ENCODE measurements at places on chromosomes 1 and 21.

GRCh38 chr1:2419416-2419815 is 7.1 kb upstream of the PEX10 start:
- DNase-seq: no peak

GRCh38 chr1:37094302-37094701 is 60.0 kb upstream of the GRIK3 start:
- no peak for DNase-seq

DNA sequence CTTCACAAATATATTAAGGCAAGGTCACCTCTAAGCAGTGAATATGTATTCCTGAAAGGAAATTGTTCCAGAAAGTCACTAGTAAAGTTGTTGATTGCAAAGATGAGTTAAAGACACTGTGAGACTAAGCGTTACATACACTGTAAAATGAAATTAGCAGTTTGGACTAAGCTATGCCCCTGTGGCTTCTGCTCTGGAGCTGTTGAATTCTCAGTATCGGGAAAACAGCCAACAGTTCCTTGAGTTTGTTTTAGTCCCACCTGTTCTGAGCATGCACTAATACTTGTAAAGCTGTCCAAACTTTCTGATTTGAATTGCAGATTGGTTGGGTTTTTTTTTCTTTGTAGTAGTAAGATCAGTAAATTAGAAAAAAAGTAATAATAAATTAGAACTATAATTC is 21.0 kb downstream of the ANGPTL1 start:
- no peak for DNase-seq

DNA sequence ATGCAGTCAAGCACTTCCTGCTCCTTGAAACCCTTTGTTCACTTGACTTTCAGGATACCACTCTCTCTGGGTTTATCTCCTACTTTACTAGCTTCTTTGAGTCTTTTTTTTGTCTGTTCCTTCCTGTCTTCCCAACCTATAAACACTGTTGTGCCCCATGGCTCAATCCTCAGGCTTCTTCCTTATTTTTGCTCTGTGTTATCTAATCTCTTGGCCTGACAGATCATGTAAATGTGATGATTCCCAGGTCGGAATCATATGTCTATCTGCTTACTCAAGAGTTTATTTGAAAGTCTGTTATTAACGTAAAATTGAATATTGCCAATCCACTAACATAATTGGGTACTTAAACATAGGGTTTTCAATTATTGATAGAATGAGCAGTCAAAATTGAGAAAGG is 171.7 kb upstream of the ST6GALNAC5 start:
- DNase-seq: no peak

- no peak for DNase-seq
Observed at GRCh38 chr21:35083246-35083645, 34.1 kb upstream of the RUNX1 start.

GRCh38 chr1:227043755-227044154 is 103.7 kb downstream of the COQ8A start:
- DNase-seq: no peak

DNA sequence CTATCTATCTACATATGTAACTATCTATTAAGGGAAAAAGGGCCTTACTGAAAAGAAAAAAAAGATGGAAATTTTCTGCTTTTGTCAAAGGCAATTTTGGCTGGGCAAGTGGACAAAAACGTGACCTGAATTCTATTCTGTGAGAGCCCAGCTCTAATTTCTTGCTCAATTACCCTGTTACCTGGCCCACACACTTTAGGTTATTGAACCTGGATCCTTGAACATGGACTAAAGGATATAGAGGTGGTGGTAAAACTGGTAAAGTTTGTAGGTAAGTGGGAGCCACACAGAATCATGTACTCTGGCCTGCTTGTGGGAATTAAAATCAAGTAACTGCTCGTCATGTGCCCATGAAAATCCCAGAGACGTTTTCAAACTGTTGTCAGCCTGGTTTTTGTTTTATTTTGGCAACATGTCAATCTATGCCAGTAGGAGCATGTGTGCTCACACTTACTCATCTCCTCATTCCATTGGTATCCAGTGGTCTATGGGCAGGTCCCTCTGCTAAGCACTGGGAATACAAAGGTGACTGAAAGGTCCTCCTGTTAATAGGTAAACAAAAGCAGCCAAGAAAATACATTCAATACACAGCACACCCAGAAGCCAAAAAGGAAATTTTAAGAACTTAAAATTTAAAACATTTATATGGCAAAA is 113.7 kb upstream of the WARS2 start:
- no peak for DNase-seq

GRCh38 chr1:200179126-200179780 is 151.7 kb downstream of the NR5A2 start:
- no peak for DNase-seq

DNA sequence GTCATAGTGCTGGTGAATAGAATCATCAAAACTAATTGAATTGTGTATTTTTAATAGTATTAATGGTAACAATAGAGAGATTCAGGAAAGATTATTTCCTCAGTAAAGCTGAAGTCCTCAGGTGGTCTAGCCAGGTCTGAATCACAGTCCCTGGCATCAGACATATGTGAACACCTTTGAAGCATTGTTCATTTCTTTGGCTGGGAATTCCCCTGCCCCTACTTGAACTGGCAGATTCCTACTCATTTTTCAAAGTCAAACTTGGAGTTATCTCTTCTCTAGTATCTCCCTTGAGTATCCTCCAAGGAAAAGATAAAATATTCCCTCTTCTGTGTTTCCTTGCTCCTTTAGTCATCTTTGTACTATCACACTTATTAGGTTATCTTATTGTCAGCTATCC is 759.8 kb downstream of the ADGRL2 start:
- no peak for DNase-seq

DNA sequence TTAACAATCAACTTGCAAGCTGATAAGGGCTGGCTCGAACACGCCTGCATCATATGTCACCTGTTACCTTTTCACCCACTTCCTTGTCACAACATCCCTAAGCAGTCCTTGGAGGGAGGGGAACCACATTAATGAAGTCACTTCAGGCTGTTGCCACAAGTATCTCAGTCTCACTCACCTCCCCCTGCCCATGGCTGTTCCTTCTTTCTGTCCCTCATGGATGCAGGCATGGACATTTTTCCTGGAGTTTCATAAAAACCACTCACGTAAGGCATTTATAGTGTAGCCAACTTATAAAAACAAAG is 76.8 kb upstream of the ANGPTL1 start:
- DNase-seq: no peak

DNA sequence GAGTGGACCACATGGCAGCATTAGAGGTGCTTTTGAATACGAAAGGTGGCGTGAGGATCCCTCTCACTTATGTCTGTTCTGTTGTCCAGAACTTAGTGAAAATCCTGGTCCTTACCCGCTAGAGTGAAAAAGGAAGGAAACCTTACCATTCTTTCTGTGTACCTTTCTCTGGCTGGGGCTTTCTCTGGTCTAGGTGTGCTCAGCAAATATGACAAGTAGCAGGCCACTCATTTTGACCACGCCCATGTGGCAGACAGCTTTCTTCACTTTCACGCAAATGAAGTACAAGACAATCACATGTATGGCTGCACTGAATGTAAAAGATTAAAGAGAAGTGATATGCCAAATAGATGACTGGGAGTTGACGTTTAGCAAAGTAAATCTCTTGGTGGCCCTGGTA is 131.9 kb downstream of the FGGY start:
- DNase-seq: no peak

- no peak for DNase-seq
Observed at GRCh38 chr21:21712748-21713520, 714.7 kb downstream of the NCAM2 start.

DNA sequence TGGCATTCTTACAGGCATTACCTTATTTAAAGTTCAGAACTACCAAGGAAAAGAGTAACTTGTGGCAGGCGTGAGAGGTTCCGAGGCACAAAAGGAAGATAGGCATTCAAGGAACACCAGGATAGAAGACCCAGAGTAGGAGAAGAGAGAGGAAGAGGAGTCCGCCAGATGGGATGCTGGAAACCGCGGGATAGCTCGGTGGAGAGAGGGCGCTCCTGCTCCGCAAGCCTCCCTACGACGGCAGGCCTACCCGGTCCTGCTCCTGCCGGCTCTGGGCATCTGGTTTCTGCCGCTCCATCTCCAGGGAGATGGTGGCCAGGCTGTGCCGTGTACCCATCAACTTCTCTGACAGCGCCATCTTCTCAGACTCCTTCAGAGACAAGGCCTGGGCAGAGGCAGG is 5.4 kb upstream of the NBPF1 start:
- DNase-seq: no peak

- no peak for DNase-seq
Observed at GRCh38 chr21:45419162-45419561, 14.2 kb downstream of the COL18A1 start.

DNA sequence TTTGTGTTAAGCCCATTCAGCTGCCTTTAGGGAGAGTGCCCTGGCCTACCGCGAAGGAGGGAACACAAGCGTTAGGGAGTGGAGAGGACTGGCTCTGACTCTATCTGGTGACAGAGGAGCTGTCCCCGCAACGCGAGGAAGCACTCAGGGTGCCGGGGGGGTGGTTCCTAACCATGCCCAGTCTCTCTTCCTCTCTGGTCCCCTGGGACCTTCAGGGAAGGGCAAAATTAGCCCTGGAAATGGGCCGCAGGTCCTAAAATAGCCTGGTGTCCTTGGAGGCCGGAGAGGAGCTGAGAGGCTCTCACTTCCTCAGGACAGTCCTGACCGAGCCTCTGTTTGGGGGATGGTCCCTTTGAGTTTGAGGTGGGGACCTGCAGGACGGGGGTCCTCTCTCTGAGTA is 5.8 kb downstream of the SLC45A1 start:
- no peak for DNase-seq

GRCh38 chr1:42118125-42118524 is 35.1 kb upstream of the GUCA2B start:
- DNase-seq: no peak

DNA sequence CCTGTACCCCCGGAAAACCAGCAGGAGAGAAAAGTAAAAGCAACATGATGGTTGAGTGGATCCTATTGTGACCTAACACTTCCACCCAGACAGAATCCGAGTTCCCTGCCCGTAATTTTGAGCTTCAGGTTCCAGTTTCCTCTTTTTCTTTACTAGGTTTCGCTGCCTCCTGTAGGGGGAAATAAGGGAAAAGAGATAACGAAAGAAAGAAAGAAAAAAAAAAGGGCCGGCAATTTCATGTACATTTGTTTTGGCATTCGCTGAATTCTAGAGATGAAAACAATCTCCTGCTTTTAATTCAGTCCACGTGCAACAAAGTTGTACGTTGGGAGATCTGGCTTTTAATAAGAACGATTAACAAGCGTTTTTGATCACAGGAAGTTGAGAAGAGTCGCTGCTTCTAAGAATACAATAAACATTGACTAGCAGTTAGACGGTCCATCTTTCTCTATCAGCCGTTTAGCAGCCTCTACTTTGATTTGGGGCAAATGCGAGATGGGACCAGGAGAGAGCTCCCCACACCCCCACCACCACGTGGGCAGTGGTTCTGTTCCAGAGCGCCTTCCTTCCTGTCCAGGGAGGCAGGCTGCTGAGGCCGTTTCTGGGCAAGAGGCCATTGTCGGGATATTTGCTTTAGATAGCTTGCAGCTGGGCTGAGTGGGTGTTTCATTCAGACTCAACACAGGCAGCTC is 155.9 kb upstream of the RUNX1 start:
- DNase-seq: no peak

DNA sequence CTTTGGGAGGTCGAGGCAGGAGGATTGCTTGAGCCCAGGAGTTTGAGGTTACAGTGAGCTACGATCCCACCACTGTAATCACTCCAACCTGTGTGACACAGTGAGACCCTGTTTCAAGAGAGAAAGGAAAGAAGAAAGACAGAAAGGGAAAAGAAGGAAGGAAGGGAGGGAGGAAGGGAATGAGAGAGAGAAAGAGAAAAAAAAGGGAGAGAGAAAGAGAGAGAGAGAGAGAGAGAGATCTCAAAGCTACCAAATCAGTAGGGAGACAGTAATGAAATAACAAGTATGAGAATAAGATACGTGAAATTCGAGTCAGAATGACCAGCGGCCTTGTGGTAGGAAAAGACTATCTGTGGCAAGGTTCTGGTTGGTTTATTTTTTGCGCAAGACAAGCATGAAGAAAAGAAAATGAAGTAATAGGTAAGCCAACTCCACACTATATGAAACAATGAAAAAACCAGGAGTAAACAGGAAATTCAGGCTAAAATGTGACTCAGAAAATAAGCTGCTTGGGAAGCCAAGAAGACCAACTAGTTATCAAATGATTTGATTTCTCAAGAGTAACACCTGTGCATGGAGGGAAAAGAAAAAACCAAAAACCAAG is 8.9 kb downstream of the MTF1 start:
- DNase-seq: no peak

DNA sequence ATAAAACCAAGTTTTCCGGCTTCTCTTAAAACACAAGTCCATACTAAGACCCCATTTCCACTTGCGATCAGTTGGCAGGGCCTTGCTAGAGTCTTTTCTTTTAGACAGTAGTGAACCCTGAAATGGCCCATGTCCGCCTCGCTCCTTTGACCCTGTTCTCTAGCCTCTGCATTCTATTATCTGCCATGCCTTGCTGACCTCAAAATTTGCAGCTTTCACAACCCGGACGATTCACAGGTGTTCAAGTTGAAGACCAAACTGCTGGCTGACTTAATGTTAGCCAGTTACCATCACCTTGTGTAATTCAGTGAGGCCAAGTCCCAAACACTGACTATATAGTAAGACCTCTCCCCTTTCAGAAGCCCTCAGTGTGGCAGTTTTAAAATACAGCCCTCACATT is 174.2 kb downstream of the PCP4 start:
- no peak for DNase-seq

DNA sequence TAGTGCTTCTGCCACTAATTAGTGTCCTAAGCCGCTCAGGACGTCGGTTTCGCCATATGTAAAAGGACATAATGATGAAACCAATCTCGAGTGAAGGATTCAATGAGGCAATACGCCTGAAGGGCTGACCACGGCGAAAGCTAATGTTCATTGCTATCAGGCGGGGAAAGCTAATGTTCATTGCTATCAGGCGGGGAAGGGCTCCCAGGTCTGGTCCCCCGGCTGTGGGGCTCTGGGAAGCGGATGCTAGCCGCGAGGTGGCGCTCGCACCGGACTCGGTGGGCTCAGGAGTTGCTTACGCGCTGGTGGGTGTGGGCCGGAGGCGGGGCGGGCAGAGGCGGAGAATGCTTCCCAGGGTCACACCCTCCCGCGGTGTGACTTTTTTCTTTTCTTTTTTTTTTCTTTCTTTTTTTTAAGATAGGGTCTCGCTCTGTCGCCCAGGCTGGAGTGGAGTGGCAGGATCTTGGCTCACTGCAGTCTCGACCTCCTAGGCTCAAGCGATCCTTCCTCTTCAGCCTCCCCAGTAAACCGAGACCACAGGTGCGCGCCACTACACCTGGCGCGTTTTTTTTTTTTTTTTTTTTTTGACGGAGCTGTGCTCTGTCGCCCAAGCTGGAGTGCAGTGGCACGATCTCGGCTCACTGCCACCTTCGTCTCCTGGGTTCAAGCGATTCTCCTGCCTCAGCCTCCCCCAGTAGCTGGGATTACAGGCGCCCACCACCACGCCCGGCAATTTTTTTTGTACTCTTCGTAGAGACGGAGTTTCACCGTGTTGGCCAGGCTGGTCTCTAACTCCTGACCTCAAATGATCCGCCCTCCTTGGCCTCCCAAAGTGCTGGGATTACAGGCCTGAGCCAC is 1.1 kb upstream of the PEAR1 start:
- DNase-seq: peak; percentile 9

DNA sequence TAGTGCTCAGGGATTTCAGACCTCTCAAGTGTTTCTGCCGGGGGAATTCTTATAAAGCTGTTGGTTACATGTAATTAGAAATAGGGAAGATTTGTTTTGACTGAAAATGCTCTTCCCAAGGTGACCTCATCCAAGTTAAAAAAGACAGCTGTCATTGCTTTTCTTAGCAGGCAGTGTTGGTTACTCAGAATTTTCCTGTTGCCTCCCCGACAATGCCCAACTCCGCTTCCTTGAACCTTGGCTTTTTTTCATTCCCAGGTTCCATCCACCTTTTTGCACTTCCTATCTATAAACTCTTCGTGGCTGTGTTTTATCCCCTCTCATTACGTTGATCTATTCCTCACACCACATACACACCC is 825 bp upstream of the DPH5 start:
- no peak for DNase-seq
